ENCODE measurements at places on chromosomes 16 and 17. TPM values are rescaled to one million over a fixed set of nuclear protein-coding genes. Genes with fewer than 3 reads are reported as not detected.

GRCh38 chr17:78789149-78789662 lies 7.1 kb upstream of the CYTH1 start:
- no peak for DNase-seq
- no peak overlapping the region for H3K27ac ChIP-seq
- no peaks in the 10 kb centered on the region for H3K4me1 ChIP-seq
- H3K27me3 ChIP-seq, result no peaks in the 10 kb centered on the region

The CYBA gene
- total RNA-seq, result not detected

The STXBP4 gene
- total RNA-seq, result 10.3 TPM

The PLD6 gene
- total RNA-seq, result 11.6 TPM
